ENCODE measurements at places on chromosomes 6 and 20. TPM values are rescaled to one million over a fixed set of nuclear protein-coding genes. Genes with fewer than 3 reads are reported as not detected.
A peak's percentile ranks its signal among the peaks of the same experiment; 100 is the strongest.

DNA sequence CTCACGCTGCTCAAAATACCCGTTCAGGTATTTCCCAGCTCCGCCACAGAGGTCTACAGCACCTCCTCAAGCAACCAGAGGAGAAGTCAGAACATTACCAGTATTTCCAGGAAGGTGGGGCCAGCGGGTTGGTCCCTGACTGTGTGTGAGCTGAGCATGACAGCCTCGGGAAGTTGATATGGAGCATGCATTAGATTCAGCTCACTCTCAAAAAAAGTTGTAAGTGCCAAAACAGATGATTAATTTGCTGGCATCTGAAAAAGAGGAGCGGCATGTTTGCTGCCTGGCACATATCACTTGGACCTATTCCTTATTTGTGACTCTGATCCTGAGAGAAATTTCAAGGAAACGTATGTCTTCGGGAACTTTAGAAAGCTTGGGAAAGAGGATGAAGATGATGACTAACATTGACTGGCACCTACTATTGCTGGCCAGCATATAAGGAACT, 32.3 kb downstream of the ELOVL2 start:
- no peak for DNase-seq

- no peak for DNase-seq
Measured at GRCh38 chr6:85568411-85568810, 25.2 kb downstream of the SNX14 start.

DNA sequence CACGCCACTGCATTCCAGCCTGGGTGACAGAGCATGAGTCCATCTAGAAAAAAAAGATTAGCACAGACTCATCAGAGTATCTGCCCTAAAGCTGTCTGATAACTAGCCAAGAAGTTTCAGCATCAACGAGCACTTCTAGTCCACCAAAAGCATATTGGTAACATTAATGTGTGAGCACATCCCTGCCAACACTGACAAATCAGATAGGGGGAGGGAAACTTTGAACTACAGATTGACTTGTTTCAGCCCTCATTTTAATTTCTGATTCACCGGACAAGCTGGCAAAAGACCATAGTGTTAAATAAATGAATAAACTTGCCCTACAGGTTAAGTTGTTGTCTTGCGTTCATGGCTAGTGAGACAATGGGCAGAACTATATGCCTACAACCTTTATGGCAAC, 7.7 kb upstream of the SEC63 start:
- no peak for DNase-seq

Gene NFATC2
- total RNA-seq, result 56.9 TPM

- no peak for DNase-seq
Measured at GRCh38 chr6:46927066-46927465, 5.3 kb upstream of the ADGRF5 start.

Gene CAP2
- not detected for total RNA-seq

Gene LYRM4
- 21.2 TPM for total RNA-seq

Gene TSHZ2
- total RNA-seq, result 7.1 TPM

- DNase-seq, result no peak
Measured at GRCh38 chr6:108800427-108800864, 47.8 kb upstream of the ARMC2 start.

Gene RAET1G
- total RNA-seq, result not detected

Gene POM121L2
- total RNA-seq, result not detected

Gene LPA
- not detected for total RNA-seq

GRCh38 chr6:53501432-53501831, 43.5 kb downstream of the GCLC start:
- no peak for DNase-seq

DNA sequence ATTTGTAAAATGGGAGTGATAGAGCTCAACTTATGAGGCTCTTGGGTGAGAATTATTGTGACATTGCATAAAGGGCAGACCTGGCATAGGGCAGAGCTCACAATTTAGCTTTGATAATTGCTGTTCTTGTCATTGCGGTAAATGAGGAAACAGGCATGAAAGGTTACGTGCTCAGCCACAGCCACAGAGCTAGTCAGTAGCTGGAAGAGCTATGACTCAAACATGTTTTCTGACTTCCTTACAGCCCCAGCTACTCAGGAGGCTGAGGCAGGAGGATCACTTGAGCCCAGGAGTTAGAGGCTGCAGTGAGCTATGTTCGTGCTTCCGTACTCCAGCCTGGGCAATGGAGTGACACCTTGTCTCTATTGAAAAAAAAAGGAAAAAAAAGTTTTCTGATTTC, 3.5 kb upstream of the GHRH start:
- DNase-seq, result peak; percentile 29

- DNase-seq, result no peak
Measured at GRCh38 chr20:14609328-14610221, 272.2 kb upstream of the FLRT3 start.

- peak; percentile 86 for DNase-seq
Measured at GRCh38 chr20:63574156-63574828, at the start of gene HELZ2. Gene HELZ2, minus strand, starts transcription at chr20:63574239. Its CDS starts 1,854 bp downstream, at chr20:63572385.

DNA sequence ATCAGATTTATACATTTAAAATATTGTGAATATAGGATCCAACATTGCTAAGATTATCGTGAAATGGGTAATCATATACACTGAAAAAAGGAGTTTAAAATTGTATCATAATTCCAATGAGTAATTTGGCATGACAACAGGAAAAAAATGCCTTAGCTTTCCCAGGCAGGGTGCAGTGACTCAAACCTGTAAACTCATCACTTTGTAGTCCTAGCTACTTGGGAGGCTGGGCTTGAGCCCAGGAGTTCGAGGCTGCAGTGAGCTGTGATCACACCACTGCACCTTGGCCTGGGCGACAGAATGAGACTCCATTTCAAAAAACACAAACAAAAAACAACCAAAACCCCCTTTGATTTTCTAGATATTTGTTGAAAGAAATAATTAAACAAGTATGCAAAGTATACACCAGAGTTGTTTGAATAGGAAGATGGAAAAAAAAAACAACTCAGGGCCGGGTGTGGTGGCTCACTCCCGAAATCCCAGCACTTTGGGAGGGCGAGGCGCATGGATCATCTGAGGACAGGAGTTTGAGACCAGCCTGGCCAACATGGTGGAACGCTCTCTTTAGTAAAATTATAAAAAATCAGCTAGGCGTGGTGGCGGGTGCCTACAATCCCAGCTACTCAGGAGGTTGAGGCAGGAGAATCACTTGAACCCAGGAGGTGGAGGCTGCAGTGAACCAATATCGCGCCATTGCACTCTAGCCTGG, 98.7 kb downstream of the TRERF1 start:
- no peak for DNase-seq

Gene ASIP
- total RNA-seq, result not detected

Gene THEMIS
- 65.6 TPM for total RNA-seq

Gene FAM217A
- not detected for total RNA-seq

- no peak for DNase-seq
Measured at GRCh38 chr6:150313781-150314180, 55.0 kb upstream of the IYD start.

Gene ZSCAN26
- 10.2 TPM for total RNA-seq

Gene CFB
- 0.60 TPM for total RNA-seq

DNA sequence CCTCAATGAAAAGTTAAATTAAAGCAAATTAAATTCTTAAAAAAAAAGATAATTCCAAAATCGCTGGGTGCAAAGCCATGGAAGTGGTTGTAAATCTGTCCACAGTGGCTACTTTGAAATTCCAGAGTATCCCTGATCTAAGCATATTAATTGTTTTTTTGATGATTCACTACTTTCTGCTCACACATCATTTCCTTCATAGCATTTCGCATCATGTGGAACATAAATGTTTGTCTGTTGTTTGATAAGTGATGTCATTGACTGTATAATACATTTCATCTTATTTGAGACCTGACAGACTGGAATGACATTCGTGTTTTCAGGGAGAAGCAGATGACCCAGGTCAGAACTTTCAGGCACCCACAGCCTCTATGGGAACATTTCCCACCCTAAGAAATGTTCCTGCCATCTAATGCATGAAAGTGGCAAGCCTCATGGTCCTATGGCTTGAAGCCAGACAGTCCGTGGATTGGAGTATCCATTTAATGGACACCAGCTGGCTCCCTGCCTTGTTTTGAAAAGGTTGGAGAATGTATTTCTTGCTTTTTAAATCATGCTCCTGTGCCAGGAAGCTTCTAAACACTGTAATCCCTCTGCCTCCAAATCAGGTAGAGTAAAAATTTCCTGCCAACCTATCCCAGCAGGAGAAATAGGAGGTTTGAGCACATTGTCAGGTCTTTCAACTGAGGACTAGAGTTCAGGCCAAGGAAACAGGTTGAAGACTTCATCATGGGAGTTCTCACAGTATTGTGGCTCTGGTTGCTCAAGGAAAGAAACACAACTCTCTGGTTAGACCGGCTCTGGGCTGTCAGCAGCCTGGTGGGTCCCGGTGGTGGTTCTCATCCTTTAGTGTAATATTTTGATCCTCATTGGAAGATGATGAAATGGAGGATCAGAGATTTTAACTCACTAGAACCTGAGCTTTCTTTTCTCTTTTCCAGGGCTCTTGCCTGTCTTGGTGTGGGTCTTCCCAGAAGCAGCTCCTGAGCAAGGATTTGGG, 157.9 kb downstream of the SLC24A3 start:
- DNase-seq, result no peak

Gene C20orf144
- 0.30 TPM for total RNA-seq

GRCh38 chr6:95321126-95321525, 256.2 kb upstream of the MANEA start:
- DNase-seq, result no peak

DNA sequence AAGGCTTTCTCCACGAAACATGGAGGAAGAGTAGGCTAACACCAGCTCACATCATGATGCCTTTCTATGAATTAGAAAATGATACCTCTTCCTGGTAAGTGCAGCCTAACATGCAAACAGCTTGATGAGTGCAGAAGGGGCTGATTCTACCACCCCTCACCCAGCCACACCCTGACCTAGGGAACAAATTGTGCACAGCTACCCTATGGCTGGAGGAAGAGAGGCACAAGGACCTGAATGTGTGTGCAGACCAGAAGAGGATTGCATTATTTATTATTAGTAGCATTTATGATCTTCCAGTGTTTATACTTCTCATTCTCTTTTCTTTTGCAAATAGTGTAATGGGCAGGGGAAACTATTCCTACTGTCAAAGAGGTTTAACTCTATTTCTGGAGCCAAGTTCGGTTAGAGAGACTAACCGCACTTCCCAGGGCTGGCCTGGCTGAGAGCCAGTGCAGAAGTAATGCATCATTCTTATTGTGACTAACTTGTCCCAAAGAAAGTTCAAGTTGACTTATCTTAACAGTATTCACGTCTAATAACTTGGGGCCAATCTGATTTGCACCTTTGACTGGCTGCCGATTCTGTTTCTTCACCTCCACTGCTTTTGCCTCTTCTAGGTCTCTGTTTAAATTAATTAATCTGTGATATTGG, 237.5 kb downstream of the CD83 start:
- DNase-seq, result no peak

Gene GGTLC1
- not detected for total RNA-seq

DNA sequence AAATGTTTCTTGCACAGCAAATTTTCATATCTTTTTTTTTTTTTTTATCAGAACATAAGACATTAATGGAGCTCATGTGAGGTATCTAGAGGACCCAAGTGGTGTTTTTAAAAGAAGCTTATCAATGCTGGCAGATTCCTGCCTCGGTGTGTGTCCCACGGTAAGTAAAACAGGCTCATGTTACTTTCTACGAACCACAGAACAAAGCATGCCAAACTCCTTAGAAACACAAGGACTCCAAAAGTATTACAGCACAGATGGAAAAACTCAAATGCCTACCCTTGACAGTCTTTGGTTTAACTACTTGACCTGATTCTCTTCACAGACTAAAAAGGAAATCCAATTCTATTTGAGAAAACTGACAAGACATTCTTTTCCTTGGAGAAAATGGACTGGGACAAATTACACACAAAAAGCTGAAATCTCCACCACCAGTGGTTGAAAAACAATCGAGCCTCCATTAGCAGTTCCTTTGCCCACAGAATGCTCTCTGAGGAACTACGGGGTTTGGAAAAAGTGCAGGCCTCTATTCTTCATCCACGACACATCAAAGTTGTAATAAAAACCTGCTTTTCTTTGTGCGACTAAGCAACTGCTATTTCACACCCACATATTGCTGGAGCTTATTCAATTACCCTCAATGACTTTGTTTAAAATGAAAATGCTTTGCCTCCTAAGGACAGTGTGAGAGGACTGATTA, 5.4 kb downstream of the METTL24 start:
- DNase-seq, result no peak

DNA sequence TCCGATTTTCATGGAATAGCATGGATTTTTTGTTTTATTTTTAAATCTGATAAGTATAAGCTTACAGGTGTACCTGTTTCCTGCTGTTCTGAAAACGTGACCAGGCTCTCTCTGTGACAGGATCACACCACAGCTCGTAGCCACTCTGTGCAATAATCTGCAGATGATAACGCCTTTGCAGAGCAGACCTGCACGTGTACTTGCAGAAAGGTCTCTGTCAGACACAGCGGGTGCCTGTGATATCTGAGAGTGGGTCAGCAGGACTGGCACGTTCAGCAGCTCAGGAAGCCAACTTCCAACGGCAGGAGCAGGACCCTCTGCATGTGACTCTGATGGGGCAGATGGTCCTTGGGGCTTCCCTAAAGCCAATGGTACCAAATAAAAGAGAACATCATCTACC, 68.6 kb upstream of the HDDC2 start:
- no peak for DNase-seq

- no peak for DNase-seq
Measured at GRCh38 chr6:11563793-11564192, 26.2 kb downstream of the TMEM170B start.

- DNase-seq, result no peak
Measured at GRCh38 chr6:125363039-125363823, 61.5 kb upstream of the HDDC2 start.

Measured in activated CD4-positive, alpha-beta memory T cell treated with anti-CD3 and anti-CD28 coated beads, Interleukin-2, amount 10 ng/mL, durations not matched to agents 7 days and 5 days (primary cell).